Osteoblast (primary cell): ENCODE measurements at places on chromosomes 5 and 9. TPM values are rescaled to one million over a fixed set of nuclear protein-coding genes. Genes with fewer than 3 reads are reported as not detected.

DNA sequence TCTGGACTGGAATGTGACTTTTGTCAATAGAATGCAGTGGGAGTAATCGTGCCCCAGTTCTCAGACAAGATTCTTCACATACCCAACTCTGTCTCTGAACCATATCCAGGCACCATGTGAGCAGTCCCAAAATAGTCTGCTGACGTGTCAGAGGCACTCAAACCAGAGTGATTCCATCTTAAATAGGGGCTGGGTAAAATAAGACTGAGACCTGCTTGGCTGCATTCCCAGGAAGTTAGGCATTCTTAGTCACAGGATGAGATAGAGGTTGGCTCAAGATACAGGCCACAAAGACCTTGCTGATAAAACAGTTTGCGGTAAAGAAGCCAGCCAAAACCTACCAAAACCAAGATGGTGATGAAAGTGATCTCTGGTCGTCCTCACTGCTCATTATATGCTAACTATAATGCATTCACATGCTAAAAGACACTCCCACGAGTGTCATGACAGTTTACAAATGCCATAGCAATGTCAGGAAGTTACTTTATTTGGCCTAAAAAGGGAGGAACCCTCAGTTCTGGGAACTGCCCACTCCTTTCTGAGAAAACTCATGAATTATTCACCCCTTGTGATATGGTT, 16.9 kb upstream of the PLCXD3 start:
- no peaks in the 10 kb centered on the region for H3K36me3 ChIP-seq
- peak overlapping the region; percentile 89 for H3K27ac ChIP-seq
- no peaks in the 10 kb centered on the region for H3K27me3 ChIP-seq
- peaks cover 10% of the 10 kb centered on the region for H3K4me1 ChIP-seq
- DNase-seq = peak; percentile 88

GRCh38 chr5:158246661-158247060, 387.7 kb upstream of the CLINT1 start:
- H3K27ac ChIP-seq = no peak overlapping the region
- no peak for DNase-seq

- peak; percentile 58 for DNase-seq
- peaks cover 8% of the 10 kb centered on the region for H3K36me3 ChIP-seq
- H3K27ac ChIP-seq = peak overlapping the region; percentile 98
- H3K4me3 ChIP-seq = peak overlapping the region; percentile 94
- H3K4me1 ChIP-seq = peaks cover 35% of the 10 kb centered on the region
Observed at GRCh38 chr5:43065948-43066798, 26.1 kb upstream of the ANXA2R start.

DNA sequence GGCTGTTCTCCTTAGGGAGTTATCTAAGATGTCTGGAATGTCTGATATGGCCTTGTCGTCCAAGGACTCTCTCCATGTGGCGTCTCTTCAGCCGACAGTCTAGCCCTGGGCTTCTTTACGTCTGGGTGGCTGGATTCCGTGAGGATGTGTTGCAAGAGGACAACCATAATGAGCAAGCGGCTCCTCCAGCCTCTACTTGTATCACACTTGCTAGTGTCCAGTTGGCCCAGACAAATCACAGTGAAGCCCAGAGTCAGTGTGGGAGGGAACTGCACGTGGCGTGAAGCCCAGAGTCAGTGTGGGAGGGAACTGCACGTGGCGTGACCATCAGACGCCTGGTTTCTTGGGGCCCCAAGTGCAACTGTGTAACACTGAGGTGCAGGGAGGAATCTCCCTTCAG, 61.1 kb downstream of the COL23A1 start:
- no peaks in the 10 kb centered on the region for H3K4me1 ChIP-seq
- no peak overlapping the region for H3K27ac ChIP-seq
- H3K4me3 ChIP-seq = no peak overlapping the region
- no peaks in the 10 kb centered on the region for H3K27me3 ChIP-seq

GRCh38 chr5:73948720-73949119, 322.7 kb downstream of the ARHGEF28 start:
- DNase-seq = no peak
- H3K27ac ChIP-seq = peak overlapping the region; percentile 56
- H3K27me3 ChIP-seq = no peaks in the 10 kb centered on the region
- H3K4me3 ChIP-seq = no peak overlapping the region
- peaks cover 31% of the 10 kb centered on the region for H3K4me1 ChIP-seq

The RNF180 gene
- 10.5 and 12.7 TPM in 2 replicates for total RNA-seq

DNA sequence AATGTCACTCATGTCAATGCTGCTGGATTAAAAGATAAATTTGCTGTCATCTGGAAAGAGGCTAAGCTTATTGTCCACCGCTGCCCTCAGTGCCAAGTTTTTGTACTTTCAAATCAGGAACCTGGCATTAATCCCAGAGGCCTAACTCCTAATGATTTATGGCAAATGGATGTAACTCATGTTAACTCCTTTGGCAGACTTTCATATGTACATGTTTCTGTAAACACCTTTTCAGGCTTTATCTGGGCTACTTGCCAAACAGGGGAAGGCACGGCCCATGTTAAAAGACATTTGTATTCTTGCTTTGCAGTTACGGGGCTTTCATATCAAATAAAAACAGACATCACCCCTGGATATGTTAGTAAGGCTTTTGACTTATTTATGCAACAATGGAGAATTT, 608.0 kb upstream of the ACO1 start:
- no peaks in the 10 kb centered on the region for H3K4me1 ChIP-seq
- no peaks in the 10 kb centered on the region for H3K36me3 ChIP-seq
- H3K4me3 ChIP-seq = no peak overlapping the region

DNA sequence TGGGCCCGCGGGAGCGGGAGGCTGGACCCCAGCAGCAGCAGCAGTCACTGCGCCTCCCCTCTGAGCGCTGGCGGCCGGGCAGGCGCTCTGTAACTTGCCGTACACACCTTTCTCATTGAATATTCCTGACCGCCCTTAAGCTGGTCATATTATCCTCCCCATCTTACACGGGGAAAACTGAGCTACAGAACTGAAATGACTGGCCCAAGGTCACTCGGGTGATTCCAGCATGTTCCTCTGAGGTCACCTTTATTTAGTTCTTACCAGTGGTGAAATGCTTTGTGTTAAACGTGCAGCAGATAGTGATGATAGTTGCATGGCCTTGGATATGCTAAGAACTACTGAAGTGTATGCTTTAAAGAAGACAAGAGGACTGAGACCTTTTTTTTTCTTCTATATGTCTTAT, 607 bp downstream of the UQCRQ start:
- peaks cover 16% of the 10 kb centered on the region for H3K4me1 ChIP-seq
- peak overlapping the region; percentile 98 for H3K27ac ChIP-seq
- no peak for DNase-seq
- H3K27me3 ChIP-seq = no peaks in the 10 kb centered on the region
- H3K36me3 ChIP-seq = peaks cover 24% of the 10 kb centered on the region

DNA sequence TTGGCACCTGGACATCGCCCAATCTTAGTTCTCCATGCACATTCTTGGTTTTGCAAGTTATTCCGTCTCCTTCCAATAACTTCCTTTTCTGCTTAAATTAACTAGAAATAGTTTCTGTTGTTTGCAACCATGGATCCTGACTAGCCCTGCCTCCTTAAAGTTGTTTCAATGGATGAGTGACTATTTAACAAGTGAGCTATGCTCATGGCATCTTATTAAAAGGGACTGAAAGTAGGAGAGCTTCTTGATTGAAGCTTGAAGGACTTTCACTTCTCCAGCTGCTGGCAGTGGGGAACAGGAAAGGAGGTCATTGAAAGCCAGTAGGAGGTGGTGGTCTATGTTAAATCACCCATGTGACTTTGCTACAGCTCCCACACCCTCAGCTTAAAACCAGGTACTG, 466.8 kb downstream of the ARHGEF28 start:
- H3K27me3 ChIP-seq = no peaks in the 10 kb centered on the region
- H3K4me1 ChIP-seq = no peaks in the 10 kb centered on the region
- DNase-seq = no peak
- no peaks in the 10 kb centered on the region for H3K36me3 ChIP-seq

The ALDH1B1 gene
- total RNA-seq = 38.0 and 38.6 TPM in 2 replicates

The FGF18 gene
- total RNA-seq = under 0.01 and 0.29 TPM in 2 replicates
